Stimulated activated CD4-positive, alpha-beta T cell treated with anti-CD3 and anti-CD28 coated beads, TNF-alpha, amount 100 ng/mL, for 48 hours (primary cell): ENCODE measurements at places on chromosomes 3 and 15.

GRCh38 chr3:152623286-152623911 is 211.5 kb upstream of the P2RY1 start:
- DNase-seq = no peak

- DNase-seq = no peak
Observed at GRCh38 chr3:52801839-52802238, 7.2 kb downstream of the ITIH3 start.

DNA sequence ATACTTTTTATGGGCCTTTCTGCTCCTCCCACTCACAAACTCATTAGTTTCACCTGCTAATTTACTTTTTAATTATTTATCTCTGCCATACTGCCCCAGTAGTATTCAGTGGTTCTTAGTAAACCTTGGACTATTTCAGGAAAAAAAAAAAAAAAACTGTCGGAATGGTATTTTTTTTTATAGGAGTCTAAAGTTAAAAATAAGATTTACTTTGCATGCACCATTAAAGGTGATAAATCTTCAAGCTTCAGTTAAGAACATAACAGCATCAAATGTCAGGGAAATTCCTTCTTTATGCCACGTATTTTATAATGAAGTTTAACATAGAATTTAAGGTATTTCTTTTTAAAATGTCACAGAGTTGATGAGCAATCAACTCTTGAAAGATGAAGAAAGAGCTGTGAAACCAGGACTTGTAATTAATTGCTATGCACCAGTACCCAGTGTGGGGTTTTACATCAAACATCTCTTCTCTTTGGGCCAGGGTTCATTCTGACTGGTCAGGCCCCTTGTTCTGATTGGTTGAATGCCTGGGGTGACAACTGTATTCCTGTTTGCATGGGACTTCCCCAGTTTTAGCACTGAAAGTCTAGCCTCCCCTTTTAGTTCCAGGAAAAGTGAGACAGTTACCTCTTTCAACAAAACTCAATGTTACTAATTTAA is 40.3 kb upstream of the PTPRG start:
- DNase-seq = peak; percentile 9

DNA sequence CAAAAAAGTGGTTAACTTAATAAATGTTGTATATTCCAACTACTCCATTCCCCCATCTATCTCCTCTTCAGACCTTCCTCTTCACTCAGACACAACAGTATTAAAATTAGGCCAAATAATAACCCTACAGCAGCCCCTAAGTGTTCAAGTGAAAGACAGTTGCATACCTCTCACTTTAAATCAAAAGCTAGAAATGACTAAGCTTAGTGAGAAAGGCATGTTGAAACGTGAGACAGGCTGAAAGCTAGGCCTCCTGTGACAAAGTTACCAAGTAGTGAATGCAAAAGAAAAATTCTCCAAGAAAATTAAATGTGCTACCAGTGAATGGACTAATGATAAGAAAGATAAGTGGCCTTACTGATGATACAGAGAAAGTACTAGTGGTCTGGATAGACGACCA is 71.7 kb downstream of the ANKRD28 start:
- no peak for DNase-seq

- no peak for DNase-seq
Observed at GRCh38 chr3:150742141-150742523, 20.8 kb downstream of the SIAH2 start.

DNA sequence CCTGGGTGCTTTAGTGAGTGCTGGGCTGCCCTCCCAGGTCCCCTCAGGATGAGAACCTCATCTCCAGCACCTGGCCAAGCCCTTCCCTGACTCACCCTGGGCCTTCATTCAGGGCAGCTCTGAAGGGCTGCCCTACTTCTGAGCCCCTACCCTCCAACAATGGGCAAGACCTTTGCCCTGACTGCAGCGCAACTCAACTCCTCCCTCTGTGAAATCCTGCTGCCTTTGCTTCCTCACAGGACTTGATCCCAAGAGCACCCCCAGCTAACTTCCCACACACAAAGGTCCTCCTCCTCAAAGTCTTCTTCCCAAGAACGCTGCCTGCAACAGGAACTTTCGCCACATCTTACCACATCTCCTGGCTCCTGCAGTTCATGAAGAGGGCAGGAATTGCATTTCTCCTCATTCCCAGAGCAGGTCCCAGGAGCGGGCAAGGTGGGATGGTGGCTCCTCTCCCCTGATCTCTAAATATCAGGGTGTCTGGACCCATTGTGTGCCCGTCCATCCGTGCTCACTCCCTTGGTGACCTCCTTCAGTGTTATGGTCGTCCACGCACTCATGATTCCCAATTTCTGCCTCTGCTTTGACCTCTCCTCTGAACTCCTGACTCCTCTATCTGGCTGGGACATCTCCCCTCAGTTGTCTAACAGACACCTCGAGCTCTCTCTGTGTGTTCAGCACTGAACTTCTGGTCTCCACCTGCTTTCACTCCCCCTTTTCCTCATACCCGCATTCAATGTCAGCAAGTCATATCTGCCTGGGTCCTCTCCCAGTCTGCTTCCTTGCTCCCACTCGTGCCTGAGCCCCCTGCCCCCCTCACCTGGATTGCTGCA is 4.5 kb upstream of the SSUH2 start:
- DNase-seq = no peak

DNA sequence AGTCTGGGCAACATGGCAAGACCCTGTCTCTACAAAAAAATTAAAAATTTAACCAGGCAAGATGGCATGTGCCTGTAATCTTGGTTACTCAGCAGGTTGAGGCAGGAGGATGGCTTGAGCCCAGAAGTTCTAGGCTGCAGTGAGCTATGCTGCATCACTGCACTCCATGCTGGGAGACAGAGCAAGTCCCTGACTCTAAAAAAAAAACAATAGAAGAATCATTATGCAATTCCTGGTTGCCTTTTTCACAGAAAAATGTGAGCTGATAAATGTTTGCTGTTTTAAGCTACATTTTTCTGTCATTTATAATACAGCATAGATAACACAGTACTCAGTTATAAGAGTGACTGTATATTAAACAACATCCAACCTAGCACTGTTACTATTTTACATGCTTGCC is 148.8 kb downstream of the SCAPER start:
- no peak for DNase-seq

DNA sequence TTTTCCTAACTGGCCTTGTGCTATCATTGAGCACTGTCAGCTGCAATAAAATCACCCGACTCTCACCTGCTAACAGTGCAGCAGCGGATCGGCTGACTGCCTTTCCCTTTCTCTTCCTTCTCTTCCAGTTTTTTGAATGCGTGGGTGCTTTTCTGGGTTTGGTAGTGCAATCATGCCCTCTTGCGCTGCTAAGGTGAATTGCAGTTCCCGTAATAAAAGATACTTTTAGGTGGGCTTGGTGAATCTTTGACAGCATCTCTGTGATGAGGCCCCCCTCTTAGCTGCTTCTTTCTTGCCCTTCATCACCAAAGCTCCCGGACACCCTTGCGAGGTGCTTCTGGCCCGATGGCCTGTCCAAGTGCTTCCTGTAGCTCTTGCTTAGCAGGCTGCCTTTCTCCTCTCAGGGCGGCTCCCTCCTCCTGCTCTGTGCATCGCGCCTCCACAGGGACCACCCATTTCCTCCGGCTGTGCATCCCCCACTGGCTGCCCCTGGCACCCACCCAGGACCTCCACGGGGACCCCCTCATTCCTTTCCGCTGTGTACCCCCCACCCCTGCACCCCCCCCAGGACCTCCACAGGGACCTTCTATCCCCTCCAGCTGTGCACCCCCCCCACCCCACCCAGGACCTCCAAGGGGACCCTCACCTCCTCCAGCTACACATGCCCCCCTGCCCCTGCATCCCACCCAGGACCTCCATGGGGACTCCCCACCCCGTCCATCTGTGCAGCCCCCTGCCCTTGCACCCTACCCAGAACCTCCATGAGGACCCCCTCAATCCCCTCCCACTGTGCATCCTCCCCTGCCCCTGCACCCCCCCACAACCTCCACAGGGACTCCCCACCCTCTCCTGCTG is 50.8 kb upstream of the RPL32 start:
- no peak for DNase-seq

DNA sequence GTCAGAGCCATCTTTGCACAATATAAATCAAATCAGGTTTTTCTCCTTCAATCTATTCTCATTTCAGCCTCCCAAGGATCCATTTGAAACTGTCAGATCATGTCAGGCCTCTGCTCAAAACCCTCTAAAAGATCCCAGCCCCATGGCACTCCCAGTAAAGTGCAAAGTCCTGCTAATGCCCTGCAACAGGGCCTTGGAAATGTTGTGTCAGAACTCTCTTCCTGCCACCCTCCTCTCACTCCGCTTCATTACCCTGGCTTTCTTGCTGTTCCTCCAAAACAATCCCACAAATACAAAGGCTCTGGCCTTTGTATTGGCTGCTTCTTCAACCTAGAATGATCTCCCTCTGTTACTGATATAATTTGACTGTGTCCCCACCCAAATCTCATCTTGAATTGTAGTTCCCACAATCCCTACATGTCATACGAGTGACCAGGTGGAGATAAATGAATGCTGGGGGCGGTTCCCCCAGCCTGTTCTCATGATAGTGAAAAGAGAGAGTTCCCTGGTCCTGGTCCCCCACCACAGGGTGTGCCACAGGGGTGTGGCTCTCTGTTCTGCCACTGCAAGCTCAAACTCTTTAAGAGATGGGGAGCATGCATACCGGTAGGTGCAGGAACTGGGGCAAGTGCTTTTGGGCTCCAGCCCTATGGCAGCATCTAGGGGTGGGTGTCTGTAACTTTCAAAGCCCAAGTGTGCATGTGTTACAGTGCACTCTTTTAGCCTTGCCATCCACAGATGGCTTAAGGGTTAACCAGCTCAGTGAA is 22.9 kb upstream of the TRA2B start:
- DNase-seq = no peak

GRCh38 chr15:94036156-94036555 is 195.2 kb upstream of the MCTP2 start:
- DNase-seq = no peak

GRCh38 chr3:128884992-128885391 is 5.6 kb downstream of the ACAD9 start:
- DNase-seq = no peak

- DNase-seq = no peak
Observed at GRCh38 chr3:50370594-50370993, 11.3 kb upstream of the TMEM115 start.

DNA sequence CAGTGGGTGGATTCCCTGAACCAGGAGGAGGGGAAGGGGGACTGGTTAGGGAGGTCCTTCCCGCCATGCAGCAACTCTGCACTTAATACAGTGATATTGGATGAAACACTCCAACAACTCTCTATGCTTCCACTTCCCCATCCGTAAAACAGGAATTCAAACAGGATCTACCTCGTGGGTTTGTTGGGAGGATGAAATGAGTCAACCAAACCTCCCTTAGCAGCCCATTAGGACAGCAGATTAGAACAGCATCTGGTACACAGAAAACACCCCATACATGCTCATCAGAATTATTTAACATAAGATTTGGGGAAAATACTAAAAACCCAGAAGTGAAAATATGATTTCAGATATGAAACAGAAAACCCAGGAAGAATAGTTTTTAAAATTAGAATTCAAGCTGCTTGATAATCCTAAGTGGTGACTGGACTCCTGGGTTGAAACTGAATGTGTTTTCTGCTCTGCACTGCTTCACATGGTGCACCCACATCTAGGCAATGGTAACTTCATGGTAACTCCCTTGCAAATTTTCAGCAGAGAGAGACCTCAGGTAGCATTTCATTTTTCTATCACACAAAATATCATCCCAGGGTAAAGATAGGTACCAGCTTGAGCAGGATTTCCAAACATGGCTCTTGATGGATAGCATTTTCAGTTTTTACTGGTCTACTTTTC is 326.8 kb upstream of the FRG2C start:
- no peak for DNase-seq

DNA sequence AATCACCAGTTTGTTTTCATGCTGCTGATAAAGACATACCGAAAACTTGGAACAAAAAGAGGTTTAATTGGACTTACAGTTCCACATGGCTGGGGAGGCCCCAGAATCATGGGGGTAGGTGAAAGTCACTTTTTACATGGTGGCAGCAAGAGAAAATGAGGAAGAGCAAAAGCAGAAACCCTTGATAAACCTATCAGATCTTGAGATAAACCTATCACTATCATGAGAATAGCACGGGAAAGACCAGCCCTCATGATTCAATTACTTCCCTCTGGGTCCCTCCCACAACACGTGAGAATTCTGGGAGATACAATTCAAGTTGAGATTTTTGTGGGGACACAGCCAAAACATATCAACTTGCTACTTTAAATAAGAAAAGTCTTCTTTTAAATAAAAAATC is 28.9 kb downstream of the CD200R1L start:
- no peak for DNase-seq

- DNase-seq = no peak
Observed at GRCh38 chr3:172635588-172635987, 75.3 kb downstream of the NCEH1 start.

DNA sequence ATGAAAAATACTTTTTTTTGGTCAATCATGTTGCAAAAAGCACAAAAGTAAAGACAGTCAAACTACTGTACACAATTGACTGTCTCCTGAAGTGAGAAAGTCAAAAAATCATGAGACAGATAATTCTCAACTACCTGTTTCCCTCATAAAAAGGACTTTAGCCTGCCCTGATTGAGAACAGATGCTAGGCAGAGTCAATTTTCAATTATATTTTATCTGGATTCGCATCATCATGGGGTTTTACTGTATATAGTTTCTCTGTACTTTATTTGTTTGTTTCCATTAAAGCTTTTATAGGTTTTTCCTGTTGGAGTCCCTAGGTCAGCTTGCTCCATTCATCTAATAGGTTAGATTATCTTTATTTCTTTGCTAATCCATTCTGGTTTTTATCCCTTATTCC is 53.8 kb downstream of the ECT2 start:
- no peak for DNase-seq

DNA sequence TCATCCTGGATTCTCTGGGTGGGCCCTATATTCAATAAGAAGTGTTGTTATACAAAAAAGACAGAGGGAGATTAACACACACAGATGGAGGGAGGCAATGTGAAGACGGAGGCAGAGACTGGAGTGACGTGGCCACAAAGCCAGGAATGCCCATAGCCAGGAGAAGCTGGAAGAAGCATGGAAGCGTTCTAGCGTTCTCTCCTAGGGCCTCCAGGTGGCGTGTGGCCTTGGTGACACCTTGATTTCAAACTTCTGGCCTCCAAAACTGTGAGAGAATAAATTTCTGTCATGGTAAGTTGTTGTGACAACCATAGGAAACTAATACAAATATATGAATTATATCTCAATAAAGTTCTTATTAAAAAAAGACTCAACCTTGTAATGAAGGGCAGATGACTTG is 21.3 kb downstream of the THBS1 start:
- DNase-seq = no peak
